ENCODE measurements at places on chromosomes 4 and X.

DNA sequence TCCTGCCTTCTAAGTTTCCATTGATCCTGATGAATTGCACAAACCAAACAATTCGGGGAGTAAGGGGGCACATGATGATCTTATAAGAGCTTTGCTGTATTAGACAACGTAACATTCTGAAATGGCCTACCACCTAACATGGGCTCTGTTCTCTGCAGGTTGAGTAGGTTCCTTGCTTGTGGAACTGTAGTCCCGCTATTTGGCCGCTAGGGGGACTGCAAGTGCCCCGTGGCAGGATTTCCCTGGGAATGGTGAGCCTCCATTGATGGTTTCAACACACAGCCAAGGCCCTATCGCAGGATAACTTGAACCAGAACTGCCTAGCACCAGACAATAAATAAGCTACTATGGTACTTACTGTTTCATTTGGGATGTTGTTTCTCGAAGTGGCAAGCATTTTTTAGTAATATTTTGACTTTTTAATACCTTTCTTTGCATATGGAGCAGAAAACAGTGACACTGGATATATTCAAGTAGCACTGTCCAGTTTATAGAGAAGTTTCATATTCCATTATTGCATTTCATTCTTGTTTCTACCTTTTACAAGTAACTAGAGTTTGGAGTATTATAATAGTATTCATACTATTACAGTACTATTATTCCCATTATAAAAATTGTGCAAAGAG, 11.9 kb downstream of the AR start:
- DNase-seq: no peak

DNA sequence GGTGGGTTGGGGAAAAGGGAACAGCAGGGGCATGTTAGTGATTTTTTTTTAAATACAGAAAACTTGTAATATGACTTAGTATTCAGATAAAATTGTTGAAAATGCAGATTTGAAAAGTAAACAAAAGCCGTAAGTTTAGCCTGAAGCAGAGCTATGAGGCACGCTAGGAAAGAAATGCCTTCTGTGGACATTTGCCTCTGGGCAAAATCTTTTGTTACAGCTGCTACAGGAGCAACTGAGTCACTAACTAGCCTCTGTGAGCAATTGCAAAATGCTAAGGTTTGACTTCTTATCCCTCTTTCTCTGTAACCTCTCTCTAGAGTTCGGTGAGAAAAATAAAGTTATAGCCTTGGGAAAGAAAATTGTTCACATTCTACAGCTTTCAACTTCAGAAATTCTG, 350.0 kb downstream of the SLC7A11 start:
- DNase-seq: no peak

GRCh38 chr4:6306299-6306698, 36.6 kb downstream of the WFS1 start:
- no peak for DNase-seq

DNA sequence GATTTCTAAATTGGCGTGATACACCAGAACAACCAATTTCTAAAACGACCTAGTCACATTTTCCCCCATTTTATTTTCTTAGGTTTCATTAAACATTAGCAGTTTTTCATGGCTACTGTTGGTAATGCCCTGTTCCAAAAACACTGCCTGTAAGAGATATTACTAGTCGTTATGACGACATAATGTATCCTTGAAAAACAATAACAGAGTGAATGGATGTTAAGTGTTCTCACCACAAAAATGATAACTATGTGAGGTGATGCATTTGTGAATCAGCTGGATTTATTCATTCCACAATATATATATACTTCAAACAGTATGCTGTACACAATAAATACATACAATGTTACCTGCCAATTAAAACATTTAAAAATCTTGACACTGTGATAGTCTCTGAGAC, 1147.6 kb upstream of the PCDH10 start:
- no peak for DNase-seq

DNA sequence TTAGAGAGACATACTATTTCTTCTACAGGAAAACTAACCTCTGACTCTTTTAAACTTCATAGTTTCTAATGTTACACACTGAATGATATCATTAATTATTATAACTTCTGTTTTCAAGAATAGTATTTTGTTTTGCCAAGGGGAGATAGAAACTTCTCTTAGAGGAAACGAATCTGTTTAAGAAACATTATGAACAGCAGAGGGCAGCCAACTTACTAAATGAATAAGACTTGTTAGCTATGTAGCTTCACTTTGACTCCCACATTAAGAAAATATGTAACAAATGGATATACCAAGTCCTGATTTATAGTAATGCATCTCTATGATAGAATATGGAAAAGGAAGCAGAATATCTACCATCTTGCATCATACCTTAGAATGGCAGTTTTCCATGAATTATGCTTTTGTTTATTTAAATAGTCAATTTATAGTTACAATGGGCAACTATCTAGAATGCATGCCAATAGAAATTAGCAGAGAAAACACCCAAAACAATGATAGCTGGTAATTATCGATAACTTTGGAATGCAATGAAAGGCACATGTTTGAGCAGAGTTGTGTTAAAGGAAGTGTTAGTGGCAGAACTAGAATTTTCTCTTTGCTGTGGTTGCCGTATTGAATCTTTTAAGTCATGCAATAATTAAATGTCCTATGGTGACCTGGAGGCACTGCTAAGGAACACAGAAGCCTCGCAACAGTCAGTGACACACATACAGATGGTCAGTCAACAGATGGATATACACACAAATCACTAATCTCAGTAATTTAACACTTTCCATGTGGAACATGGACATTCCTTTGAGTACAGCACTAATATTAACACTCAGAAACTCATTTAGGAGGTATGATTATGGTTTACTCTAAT, 105.7 kb upstream of the PDLIM3 start:
- no peak for DNase-seq

DNA sequence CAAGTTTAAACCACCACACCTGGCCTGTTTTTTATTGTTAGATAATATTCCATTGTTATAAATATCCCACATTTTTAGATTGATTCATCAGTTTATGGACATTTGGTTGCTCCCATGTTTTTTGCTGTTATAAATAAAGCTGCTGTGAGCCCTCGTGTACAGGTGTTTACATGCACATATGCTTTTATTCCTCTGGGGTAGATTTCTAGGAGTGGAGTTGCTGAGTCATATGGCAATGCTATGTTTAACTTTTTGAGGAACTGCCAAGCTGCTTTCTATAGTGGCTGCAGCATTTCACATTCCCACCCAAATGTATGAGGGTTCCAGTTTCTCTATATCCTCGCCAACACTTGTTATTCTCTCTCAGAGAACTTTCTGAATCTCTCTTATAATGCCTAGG, 90.5 kb downstream of the TBL1X start:
- no peak for DNase-seq

- DNase-seq: no peak
Observed at GRCh38 chr4:17197070-17197469, 298.6 kb upstream of the LDB2 start.

- no peak for DNase-seq
Observed at GRCh38 chrX:4570151-4570550, 856.7 kb upstream of the PRKX start.

- DNase-seq: no peak
Observed at GRCh38 chr4:48255072-48255958, 14.3 kb downstream of the TEC start.

GRCh38 chr4:64756016-64756415, 346.8 kb upstream of the TECRL start:
- DNase-seq: no peak

DNA sequence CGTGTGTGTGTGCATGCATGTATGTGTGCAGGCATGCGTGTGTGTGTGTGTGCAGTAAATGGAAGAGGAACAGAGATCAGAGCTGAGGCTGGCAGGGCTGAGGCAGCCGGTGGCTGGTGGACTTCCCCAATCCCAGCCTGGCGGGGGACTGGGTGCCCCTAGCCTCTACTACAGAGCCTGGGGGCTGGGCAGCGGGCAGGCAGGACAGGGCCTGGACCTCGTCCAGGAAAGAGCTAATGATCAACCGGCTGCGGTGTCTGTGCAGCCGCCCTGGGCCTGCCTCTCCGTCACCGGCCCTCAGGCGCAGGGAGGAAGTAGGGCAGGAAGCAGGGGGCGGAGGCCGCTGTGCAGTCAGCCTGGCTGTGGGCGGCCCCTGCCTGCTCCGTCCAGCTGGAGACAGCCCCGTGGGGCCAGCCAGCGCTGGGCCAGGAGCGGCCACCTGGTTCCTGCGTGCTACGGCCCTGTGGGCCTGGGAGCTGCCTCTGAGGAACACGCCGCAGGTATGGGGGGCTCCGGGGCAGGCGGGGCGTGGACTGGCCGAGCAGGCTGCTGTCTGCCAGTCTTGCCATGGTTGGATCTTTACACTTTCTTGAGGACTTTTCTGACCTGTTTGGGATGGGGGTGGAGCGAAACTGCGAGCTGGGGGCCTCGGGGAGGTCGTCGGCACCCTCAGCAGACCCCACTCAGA, at the start of gene SH3TC1:
SH3TC1 (plus strand) TSS at position 385 of the 688 bp plus-strand sequence. CDS start 5,905 bp downstream, outside the sequence.
- DNase-seq: peak; percentile 89

- no peak for DNase-seq
Observed at GRCh38 chr4:24024157-24024556, 134.3 kb upstream of the PPARGC1A start.

GRCh38 chr4:13344216-13344615, 139.9 kb downstream of the RAB28 start:
- DNase-seq: no peak

DNA sequence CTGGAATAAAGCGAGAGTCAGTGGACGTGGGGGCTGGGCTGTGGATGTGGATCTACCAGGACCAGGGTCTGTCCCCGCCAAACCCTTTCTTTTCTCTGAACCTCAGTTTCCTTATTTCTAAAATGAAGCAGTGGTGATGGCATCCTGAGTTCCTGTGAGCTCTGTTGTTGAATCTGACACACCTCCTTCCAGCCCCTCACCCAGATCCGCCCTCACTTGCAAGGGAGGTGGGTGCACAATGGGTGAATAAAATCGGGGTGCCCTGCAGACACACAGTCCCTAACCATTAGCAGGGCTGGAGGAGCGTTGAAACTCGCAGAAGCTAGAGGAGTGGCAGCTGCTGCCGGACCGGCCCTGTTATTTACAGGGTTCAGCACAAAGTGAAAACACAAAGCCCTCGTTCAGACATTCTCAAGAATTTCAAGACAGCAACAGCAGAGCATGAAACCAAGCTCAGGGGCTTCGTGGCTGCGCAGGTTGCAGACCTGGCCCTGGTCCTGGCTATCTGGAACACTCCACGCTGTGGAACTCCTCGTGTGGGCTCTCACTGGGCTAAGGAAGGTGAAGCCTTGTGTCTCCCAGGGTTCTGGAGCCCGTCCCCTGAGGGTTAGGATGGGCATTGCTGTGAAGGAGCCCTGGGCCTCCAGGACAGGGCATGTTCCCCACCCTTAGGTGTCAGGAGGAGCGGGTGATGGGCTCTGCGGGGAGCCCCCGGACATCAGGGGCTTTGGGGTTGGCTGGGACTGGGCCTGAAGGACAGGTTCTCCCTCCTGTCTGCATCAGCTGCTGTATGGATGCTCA, 42.9 kb downstream of the PSAPL1 start:
- DNase-seq: no peak

DNA sequence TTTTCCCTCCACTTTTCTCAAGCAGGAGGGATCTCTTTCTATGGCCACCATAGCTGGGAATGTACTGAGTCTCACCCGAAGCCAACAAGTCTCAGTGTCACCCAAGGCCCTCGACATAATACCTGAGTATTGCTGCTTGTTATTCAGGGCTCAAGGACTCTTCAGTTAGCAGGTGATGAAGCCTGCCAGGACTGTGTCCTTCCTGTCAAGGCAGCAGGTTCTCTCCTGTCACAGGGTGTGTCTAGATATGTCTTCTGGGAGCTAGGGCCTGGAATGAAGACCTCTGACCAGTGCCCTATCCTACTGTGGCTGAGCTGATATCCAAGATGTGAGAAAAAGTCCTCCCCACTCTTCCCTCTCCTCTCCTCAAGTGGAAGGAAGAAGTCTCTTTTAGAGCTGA, 391.0 kb upstream of the DIPK2B start:
- DNase-seq: no peak

DNA sequence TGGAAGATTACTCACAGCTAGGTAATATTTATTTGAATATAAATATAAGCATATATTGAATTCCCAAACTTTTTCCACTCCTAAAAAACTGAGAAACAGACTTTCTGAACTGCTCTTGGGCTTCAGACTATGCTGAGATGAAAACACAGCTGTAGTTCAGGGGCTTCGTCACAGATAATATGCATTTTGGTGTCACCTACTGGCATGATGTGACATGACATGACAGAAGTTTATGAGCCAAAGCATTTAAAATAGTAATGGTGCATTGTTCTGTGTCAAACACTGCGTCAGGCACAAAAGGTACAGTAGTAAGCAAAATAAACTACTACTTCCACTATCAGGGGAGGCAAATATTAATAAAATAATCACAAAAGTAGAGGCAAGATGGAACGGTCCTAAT, 171.3 kb downstream of the BTC start:
- peak; percentile 3 for DNase-seq

GRCh38 chr4:76256032-76256431, 4.5 kb downstream of the FAM47E start:
- DNase-seq: no peak

DNA sequence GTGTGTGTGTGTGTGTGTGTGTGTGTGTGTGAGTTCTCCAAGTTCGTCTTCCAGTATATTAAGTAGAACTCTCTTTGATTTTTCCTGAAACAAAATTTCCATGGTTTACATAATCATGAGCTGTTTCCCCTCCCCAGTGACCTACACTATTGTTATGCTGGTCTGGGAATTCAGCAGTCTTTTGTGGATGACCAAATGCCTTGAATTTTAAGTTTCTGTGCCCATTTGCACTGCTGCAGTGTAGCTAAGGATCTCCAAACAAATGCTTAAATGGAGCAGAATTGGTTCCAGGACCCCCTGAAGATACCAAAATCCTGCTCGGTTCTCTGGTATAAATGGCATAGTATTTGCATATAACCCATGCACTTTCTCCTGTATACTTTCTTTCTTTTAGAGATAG, 77.2 kb upstream of the SLC34A2 start:
- no peak for DNase-seq

DNA sequence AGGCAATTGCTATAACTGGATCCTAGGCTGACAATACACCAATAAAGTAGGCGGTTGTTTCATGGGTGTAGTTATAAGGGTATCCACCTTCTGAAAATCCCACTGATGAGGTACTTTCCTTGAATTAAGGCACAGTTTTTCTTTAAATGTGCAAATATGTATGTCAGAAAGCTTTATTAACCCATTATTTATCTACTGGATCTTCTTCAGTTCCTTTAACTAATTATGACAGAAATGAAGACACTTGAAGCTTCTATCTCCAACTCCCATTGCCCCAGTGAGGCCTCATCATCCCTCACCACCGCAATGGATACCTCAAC, 159.6 kb upstream of the KLF3 start:
- no peak for DNase-seq

- DNase-seq: no peak
Observed at GRCh38 chrX:39741904-39742303, 355.9 kb downstream of the BCOR start.

GRCh38 chr4:42655269-42655637, 1.7 kb downstream of the ATP8A1 start:
- DNase-seq: no peak

- no peak for DNase-seq
Observed at GRCh38 chr4:771464-771863, 54.5 kb downstream of the CPLX1 start.

- DNase-seq: no peak
Observed at GRCh38 chr4:188854436-188854835, 715.2 kb downstream of the TRIML1 start.
